ENCODE measurements at places on chromosomes 6 and 20.

DNA sequence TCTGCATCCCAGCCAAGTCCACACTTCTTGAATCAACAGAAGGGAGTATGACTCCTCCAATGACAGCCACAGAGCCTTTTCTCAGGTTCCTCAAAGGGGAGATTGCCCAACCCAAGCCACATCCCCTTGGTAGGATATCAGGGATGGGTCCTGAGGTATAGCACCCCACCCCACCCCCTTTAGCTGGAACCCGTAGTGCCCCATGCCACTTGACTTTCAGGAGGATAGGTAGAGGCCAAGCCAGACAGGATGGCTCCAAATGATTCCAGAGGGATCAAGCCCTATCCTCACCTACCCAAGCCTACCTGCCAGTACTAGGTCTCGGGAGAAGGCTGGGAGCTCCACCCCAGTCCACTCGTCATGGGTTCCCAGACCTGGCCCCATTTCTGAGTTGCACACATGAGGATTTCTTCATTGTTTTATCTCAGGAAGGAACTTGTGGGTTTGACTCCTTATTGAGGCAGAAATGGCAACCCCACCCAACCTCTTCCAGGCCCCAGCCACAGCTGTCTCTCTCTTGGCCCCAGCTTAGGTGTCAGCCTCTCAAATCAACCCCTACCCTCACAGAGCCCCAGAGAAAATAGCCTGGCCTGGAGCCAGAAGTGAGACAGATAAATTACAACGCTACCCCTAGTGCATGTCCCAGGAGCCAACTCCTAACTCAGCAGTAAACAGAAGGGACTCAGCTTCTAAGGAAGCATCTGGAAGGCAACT is 3.6 kb downstream of the CCND3 start:
- no peak for DNase-seq

GRCh38 chr20:20585146-20585545 is 127.3 kb downstream of the RALGAPA2 start:
- DNase-seq = no peak

GRCh38 chr6:100261486-100261885 is 203.2 kb downstream of the SIM1 start:
- DNase-seq = no peak

- no peak for DNase-seq
These were observed 37.8 kb downstream of the MCUR1 start for GRCh38 chr6:13776602-13777001.

DNA sequence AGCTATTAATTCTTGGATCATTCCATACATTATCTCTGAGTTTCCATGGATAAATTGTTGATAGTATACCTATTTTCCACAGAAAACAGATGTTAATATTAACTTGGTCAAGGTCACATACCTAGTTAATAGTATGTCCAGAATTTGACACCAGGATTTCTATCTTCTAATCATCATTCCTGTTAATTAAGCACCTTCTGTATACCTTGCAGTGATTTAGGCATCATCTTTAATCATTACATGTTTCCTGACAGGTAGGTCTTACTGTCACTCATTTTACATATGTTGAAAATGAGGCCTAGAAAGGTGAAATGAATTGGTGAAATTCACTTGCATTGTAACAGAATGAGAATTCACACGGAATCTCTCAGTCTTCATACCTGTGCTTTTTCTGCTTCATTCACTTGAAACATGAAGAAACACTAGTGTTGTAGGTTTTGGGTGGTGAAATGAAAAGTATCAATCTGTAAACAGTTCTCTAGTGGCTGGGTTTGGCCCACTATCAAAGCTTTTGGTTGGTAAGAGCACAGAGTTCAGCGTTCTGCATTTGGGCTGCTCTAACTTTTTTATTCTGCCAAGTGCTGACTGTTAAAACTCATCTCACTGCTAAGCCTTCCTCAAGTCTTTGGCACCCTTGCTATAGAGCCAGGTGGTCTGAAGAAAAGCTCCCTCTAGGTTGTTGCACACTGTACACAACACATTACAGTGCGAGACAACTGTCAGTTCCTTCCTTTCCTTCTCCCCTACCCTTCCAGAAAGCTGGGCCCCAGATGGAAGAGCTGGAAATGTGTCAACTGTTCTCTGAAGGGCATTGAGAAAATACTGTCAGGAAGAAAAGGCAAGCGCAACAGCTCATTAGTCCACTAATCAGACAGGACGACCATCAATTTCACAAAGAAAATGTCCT is 57.8 kb upstream of the C20orf144 start:
- no peak for DNase-seq

- DNase-seq = peak; percentile 84
These were observed at the start of gene PHACTR2 for GRCh38 chr6:143677891-143678791. TSS of gene PHACTR2 (plus strand) at chr6:143677965. CDS start at chr6:143678164, 199 bp downstream.

DNA sequence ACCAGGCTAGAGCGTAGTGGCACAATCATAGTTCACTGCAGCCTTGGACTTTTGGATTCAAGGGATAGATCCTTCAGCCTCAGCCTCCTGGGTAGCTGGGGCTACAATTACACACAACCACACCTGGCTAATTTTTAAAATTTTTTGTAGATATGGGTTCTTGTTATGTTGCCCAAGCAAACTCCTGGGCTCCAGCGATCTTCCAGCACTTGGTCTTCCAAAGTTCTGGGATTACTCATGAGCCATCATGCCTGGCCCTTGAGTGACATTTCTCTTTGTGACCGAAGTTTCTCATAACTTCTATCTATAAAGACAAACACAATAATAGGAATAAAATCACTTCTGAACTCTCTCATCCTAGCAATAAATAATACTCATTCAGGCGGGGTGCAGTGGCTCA is 26.1 kb upstream of the GMPR start:
- DNase-seq = no peak

DNA sequence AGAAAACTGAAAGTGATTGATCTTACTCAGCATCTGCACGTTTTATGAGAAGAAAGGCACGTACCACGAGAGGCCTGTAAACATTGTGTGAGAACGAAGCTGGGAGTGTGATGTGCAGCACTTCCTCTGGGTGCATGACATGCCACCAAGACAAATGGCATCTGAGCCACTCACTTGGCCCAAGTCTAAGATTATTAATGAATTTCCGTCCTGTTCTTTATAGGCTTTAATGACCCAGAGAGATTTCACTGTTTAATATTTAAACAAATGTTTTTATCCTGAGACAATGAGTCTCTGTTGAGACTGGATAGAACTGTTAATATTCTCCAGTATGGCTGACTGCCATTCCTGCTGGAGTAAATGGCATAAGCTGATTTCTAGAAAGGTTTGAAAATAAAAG is 172.6 kb upstream of the PHACTR1 start:
- DNase-seq = peak; percentile 92

DNA sequence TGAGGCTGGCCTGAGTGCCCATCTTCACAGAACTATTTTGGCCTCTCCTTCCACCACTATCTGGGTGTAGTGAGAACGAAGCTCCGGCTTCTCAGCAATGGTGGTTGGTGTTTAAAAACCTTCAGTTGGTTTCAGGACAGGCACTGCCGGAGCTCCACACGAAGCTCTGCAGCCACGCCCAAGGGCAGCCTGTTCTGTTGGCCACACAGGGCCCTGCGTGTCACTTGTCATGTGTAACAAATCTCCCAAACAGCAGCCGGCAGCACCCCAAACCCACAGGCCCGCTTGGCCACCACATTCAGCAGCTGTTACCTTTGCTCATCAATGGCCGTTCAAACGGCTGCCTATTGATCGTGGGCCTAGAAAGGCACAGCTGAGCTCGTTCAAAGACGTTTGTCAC is 97.5 kb downstream of the ERMARD start:
- no peak for DNase-seq

DNA sequence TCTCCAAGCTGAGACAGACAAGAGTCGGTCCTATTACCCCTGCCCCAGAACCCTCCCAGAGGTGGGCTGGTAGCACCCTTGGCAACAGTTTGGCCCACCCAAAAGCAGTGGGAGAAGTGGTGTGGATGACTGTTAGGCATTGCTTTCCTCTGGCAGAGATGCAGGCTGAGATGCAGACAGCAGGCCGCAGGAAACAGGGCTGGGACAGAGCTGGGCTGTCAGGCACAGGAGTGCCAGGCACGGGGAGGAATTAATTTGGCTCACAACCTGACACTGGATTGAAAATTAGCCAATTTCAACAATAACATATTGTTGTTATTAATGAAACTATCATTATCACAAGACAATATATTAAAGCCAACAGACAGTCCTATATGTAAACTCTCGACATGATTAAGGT is 15.7 kb upstream of the SIRT5 start:
- DNase-seq = no peak

DNA sequence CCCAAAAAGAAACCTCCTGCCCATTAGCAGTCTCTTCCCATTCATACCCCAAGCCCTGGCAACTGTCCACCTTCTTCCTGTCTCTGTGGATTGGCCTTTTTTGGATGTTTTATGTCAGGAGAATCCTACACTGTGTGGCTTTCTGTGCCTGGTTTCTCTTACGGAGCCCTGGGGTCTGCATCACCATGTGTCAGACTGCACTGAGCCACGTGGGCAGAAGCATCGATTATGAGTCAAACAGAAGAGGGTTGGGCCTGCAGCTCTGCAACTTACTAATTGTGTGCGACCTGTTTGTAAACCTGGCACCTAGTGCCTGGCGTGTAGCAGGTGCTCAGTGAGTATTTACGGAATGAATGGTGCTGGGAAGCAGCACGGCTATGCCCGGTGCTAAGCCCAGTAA is 62.6 kb downstream of the IGF2R start:
- DNase-seq = no peak

GRCh38 chr20:19524691-19525090 is 233.4 kb upstream of the RIN2 start:
- no peak for DNase-seq

DNA sequence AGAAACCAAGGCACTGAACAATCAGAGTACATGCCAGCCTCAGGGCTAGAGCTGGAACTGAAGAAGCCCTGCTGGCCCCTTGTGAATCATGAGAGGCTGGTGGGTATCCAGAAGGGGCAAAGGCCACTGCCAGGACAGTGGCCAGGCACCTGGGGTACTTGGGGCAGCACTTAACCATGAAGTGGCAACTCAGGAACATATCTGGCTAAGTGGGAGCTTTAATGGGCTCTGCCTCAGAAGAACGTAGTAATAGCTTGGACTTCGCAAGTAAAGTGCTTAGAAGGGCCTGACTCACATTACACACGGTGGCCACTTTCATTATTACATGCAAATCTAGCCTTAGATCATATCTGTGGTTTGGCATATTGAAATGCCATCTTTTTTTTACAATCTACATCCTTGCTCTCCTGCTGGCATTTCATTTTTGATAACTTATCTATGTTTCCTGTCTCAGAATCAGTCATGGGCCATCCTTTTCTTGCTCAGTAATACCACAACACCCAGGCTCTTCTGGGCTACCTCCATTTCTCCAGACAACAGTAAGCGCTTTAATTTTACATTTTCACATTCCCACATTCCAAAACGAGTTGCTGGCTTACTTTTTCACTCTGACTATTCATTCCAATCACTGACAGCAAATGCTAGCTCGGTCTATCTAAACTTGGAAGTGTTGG is 21.6 kb downstream of the NAPB start:
- no peak for DNase-seq

DNA sequence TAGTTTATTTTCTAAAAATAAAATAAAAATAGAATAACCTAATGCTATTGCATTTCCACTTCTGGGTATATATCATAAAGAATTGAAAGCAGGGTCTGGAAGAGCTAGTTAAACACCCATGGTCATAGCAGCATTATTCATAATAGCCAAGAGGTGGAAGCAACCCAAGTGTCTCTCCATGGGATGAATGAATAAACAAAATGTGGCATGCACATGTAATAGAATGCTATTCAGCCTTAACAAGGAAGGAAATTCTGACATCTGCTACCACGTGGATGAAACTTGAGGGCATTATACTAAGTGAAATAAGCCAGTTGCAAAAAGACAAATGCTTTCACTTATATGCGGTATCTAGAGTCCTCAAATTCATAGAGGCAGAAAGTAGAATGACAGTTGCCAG is 130.8 kb downstream of the TIAM2 start:
- DNase-seq = peak; percentile 53

- no peak for DNase-seq
These were observed 17.1 kb downstream of the VPS52 start for GRCh38 chr6:33254591-33254990.

GRCh38 chr6:158372574-158372973 is 60.3 kb downstream of the TULP4 start:
- no peak for DNase-seq

DNA sequence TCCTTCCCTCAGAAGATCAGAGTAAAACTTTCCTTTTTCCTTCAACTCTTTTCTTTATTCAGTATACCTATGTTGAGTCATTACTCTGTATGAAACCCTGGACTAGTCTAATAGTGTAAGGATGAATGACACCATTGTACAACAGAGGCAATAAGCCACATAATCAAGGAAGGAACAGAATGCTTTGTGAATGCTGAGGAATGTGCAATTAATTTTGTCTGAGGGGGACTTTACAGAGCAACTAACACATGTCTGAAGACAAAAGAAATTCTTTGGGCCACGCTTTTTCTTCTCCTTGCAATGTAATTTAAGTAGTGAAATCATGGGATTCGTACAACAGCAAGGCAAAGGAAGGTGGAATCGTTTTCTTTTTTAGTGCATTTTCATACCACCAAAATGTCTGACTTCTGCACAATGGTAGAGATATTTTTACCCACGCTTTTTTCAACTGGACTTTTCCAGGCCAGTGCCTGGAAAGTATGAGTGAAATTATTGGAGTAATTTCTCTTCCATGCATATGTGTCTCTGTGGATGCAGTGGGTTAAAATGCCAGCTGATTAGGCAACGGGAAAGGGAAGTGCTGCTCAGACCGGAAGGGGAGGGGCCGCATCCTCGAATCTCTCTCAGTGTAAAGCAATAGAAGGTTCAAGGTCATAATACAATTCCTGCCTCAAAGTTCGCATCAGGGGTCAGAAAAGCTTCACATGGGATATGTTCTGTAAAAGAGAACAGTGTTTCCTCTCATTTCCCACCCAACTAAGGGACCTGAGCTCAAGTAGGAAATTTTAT is 89.9 kb upstream of the MTHFD1L start:
- DNase-seq = peak; percentile 87

DNA sequence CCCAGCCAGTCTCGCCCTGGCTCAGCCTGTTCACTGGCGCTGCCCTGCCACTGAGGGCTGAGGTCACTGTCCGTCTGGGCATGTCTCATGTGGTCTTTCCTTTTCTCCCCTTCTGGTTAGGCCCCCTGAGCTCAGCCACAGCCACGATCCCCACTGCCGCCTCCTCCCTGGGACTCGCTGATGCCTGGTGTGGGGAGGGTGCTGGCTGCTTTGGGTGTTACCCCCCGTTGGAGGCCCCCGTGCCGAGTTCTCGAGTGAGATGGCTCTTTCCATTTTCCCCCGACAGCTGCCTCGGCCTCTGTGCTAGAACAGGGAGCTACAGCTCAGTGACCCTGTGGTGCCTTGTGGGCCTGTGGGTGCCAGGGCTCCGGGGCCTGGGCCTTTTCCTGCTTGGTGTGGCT is 14.9 kb upstream of the TCFL5 start:
- DNase-seq = no peak

GRCh38 chr20:50308166-50308512 is 117.5 kb downstream of the CEBPB start:
- no peak for DNase-seq

GRCh38 chr20:47989957-47990356 is 204.7 kb upstream of the SULF2 start:
- no peak for DNase-seq

All from lung microvascular endothelial cell (primary cell).